ENCODE measurements at places on chromosomes 13 and 19. TPM values are rescaled to one million over a fixed set of nuclear protein-coding genes. Genes with fewer than 3 reads are reported as not detected.

RASIP1 gene
- total RNA-seq: 59.4 TPM

KISS1R gene
- total RNA-seq: under 0.01 TPM

EXOC3L2 gene
- 1.0 TPM for total RNA-seq

KL gene
- total RNA-seq: under 0.01 TPM

DAND5 gene
- 0.26 TPM for total RNA-seq

ALG5 gene
- total RNA-seq: 34.4 TPM

- peak; percentile 24 for DNase-seq
Measured at GRCh38 chr19:46529622-46530451, 34.2 kb upstream of the PNMA8B start.

- DNase-seq: no peak
Measured at GRCh38 chr19:30420881-30421280, 48.7 kb downstream of the ZNF536 start.

DNA sequence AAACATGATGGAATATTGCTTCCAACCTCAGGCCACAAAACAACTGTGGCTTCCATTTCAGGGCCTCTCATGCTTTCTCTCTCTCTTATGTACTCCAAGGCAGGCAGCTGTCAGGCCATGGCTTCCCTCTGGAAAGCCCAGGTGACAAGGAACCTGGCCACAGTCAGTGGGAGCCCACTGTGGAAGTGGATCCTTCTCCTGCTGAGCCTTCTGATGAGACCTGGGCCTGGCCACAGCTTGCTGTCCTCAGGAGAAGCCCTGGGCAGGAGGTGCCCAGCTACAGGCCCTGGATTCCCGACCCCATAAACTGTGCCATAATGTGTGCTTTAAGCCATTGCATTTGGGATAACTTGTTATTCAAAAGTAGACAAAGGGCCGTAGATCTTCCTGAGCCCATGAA is 71.2 kb downstream of the SPACA7 start:
- no peak for DNase-seq

GRCh38 chr19:46821512-46822409 is 28.9 kb downstream of the AP2S1 start:
- DNase-seq: no peak

DNA sequence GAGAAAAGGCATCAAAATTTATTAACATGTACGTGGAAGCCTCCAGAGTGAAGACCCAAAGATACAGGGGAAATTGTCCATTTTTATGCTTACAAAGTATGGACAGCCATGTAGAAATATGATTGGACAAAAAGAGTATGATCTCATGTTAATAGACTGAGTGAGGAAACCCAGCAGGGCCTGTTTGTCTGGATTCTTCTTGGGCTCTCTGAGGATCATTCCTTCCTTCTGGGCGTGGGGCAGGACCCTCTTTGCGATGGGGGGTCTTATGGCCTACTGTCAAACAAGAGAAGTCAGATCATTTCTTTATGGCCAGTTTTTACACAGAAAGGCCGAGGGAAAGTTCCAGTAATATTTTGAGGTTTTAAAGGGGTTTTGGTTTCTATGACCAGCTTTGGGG is 110.8 kb downstream of the ESD start:
- no peak for DNase-seq

DNA sequence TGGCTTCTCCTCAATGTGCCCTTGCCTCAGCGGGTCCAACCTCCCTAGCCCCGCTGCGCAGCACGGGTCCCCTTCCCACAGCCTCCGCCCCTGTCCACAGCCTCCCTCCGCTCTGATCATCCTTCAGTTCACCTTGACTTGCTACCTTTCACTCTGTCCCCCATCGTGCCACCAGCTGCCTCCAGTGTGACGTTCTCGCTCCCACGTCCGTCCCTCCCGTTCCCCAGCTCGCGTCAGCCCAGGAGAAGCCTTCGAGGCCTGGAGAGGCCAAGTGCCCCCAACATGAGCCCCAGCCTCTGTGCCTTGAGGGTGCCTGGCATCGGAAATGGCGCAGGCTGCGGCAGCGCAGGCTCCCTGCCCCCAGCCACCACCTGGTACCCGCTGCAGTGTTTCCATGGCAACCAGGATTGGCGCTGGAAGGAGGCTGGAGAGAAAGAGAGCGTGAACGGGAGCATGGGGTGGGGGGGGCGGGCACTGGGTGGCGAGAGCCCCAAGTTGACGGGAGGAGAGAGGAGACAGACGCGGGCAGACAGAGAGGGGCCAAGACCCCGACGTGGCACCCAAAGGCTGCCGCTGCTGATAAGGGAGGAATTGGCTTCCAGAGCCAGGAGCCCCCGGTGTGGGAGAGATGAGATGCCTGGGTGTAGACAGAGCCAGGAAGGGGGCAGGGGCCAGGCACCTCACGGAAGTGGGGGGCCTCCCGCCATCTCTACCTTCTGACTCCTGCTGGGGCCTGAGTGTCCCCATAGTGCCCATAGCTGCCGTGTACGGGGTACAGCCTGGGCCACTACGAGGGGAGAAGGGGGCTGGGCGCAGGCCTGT is 844 bp upstream of the ASPDH start:
- no peak for DNase-seq

DNA sequence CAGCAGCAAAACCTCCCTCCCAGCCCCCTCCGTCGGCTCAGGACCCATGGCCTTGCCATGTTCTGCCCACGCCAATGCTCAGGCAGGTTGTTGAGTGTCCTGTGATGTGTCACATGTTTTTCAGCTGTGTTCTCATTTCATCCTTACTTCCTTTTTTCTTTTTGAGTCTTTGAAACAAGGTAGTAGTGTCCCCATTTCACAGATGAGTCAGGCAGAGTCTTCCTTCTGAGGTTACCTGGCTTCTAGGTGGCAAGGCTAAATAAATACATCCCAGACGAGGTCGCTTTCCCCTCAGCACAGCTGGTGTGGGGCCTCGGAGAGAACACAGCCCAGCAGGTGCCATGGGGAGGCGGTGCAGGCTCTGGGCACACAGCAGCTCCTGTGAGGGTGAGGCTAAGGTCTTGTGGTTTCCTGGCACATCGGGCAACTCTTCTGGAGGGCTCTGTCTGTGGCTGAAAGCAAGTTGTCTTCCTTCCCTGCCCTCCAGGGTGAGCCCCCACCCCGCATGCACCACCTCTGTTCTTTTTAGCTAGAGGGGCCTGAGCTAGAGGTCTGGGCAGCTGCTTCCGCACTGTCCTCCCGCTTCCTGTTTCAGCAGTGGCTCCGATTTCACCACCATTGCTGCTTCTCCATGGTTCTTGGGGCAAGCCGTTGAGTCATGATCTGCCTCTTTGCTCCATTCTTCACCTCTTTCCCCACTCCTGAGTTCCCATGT is 15.1 kb downstream of the PRAM1 start:
- DNase-seq: no peak

- no peak for DNase-seq
Measured at GRCh38 chr13:107960301-107960700, 255.0 kb downstream of the LIG4 start.

DNA sequence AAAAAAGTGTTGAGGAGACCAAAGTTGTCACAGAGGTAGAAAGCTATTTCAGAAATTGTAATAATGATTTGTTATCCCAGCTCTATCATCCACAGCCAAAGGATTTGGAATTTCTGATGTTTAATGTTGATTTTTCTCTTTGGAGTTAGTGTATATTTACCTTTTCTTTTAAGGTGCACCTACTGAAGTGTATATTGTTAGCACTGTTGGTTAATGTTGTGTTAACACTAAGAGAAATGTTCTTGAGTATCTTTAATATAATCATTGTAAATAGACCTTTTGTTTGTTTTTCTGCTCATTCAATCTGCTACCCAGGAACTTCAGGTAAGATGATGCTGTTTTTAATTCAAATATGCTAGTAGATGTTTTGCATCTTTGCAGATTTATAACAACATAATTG is 57.5 kb downstream of the ZAR1L start:
- DNase-seq: no peak

DNA sequence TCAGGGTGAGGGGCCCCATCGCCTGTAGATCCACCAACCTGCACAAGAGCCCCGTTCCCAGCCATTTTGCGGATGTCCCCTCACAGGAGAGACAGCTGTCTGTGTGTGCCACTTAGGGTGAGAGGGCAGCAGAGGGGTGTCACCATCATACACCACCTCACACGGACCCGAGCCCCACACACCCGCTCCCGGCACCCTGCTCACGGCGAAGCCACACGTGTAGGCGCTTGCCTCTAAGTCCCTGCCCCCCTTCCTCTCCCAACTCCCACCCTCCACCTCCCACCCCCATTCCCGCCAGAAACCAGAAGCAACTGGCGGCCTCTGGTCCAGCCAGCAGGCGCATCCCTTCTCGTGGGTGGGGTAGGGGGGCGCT is 4.0 kb upstream of the DPF1 start:
- DNase-seq: no peak

- no peak for DNase-seq
Measured at GRCh38 chr19:10984166-10984735, 23.4 kb downstream of the SMARCA4 start.

- DNase-seq: no peak
Measured at GRCh38 chr13:26988059-26988769, 183.4 kb downstream of the USP12 start.

GRCh38 chr19:46785980-46786235 is 2.5 kb downstream of the SLC1A5 start:
- no peak for DNase-seq

DNA sequence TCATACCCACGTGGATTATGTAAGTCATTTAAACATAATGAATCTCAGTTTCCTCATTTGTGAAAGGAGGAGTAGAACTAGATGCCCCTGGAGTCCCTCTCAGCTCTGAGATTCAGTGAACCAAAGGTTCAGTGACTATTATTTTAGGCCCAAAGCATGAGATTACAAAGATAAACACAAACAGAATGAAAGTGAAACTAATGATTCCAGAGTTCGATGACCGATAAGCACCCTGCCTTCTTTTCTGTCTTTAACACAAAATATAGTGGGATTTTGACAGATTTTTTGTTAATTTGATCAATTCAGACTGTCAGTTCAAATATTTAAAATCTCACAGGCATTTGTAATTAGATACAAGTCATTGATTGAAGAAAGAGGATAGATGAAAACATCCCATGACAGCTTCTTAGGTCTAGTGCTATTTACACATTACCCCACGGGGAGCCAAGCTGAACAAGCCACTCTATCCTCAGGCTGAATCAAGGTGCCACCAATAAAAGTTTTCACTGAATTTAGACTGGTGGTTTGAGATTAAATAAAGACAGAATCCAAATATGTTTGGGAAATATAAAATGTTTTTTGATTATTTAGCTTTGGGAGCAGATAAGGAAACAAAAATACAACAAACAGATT is 64.6 kb upstream of the RAP2A start:
- no peak for DNase-seq

- peak; percentile 46 for DNase-seq
Measured at GRCh38 chr19:10286803-10287737, at the start of gene ICAM4. Gene ICAM4 (plus strand): TSS chr19:10286955. CDS start chr19:10287013, 58 bp downstream.

GRCh38 chr13:76609643-76610042 is 276.6 kb downstream of the KCTD12 start:
- no peak for DNase-seq

GRCh38 chr13:50244713-50245574 is 229.7 kb downstream of the KCNRG start:
- no peak for DNase-seq

GRCh38 chr13:98549728-98550317 is 27.1 kb downstream of the STK24 start:
- DNase-seq: no peak

DNA sequence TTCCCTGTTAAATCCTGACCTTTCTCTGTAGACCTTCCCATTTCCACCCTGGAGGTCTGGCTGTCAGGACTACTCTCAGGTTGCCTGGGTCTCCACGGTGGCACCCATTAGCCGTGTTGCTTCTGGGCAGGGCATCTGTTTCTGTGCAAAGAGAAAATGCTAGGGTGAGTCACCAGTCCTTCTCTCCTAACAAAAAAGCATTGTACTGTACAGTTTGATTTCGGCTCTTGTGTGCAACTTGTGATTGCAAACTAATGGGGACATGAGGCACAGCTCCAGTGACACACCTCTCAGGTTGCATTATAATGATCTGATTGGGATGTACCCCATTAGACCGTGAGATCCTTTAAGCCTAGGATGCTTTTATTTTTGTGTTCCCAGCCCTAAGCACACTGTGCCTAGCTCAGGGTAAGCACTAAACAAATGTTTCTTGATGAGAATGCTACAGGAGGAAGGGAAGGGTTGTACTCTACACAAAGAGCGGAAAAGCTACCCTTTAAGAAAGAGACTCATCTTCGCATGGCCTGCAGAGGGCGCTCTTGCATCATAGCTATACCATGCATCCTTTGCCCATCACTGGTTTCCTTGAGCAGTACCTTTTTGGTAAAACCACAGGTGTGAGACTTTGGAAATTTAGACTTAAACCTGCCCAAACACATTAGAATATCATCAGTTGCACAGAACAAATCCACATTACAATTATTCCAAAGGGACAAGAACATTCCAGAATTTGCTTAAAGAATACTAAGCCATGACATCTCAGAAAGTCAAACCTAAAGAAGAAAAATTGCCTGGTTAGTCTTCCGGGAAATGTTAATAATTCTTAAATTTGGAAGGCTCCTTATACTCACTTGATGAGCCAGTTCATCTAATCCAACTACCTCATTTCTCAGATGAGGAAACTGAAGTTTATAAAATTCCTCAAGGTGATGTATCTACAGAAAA is 20.3 kb upstream of the TRIM13 start:
- peak; percentile 82 for DNase-seq

DNA sequence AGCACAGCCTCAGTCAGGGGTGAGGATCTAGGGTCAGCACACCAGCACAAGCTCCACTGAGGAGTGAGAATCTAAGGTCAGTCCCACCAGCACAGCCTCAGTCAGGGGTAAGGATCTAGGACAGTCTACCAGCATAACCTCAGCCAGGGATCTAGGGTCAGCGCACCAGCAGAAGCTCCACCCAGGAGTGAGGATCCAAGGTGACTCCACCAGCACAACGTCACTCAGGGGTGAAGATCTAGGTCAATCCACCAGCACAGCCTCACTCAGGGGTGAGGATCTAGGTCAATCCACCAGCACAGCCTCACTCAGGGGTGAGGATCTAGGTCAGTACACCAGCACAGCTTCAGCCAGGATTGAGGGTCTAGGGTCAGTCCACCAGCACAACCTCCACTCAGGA is 64.5 kb downstream of the RAB20 start:
- no peak for DNase-seq

DNA sequence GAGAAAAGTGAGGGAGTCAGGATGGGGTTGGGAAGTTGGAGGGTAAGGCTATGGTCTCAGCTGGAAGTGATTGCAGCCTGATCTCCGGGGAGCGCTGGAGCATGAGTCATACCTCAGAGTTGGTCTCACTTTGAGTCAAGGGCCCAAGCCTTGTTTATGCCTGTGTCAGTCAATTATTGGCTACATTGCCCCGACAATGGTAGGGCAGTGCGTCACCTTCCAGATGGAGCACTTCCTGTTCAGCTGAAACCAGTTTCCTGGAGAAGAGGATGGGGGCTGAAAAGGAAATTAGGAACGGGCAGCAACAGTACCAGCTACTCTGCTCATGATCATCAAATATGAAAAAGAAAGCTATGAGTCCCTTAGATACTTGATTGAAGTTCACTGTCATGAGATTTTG is 60.4 kb downstream of the ADGRE1 start:
- DNase-seq: peak; percentile 31

DNA sequence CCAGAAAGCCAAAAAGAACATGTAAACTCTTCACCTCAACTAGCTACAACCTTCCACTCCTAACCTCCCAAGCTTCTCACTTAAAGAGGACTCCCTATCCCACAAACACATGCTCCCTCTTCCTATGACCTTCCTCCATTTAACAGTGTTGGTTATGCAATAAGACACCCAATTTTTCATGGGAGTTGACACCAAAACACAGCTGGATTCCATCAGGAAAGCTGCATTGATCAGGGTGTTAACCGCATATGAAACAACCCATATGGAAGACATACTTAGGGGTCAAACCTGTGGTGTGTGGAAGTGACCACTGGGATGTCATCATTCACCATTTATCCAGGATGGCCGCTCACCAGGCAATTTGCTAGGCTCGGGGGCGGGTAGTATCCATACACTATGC is 21.9 kb downstream of the ZNF473 start:
- no peak for DNase-seq

GRCh38 chr13:50691681-50692263 is 151.7 kb downstream of the DLEU7 start:
- no peak for DNase-seq
